ENCODE measurements at places on chromosomes 5 and 9.
A peak's percentile ranks its signal among the peaks of the same experiment; 100 is the strongest.

DNA sequence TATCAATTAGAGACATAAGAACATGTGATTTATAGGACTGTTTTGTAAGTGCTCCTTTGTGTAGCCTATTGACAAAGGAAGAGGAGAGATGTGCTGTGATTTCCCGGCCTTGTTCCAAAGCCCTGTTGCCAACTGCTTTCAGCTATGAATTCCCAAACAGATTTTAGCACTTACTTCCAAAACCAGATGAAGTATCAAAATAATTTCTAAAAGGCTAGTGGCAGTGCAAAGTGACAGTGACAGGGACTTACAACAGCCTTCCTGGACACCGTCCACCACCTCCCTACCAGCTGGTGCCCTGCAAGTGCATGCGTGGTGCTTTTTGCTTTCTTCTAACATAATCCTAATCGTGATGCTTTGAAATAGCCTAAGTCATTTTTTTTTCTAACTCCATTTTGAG lies 254.1 kb upstream of the ACTBL2 start:
- no peaks in the 10 kb centered on the region for H3K27me3 ChIP-seq
- H3K36me3 ChIP-seq, result no peaks in the 10 kb centered on the region
- H3K27ac ChIP-seq, result no peak overlapping the region
- H3K4me3 ChIP-seq, result no peak overlapping the region
- DNase-seq, result no peak
- H3K4me1 ChIP-seq, result peaks cover 41% of the 10 kb centered on the region

DNA sequence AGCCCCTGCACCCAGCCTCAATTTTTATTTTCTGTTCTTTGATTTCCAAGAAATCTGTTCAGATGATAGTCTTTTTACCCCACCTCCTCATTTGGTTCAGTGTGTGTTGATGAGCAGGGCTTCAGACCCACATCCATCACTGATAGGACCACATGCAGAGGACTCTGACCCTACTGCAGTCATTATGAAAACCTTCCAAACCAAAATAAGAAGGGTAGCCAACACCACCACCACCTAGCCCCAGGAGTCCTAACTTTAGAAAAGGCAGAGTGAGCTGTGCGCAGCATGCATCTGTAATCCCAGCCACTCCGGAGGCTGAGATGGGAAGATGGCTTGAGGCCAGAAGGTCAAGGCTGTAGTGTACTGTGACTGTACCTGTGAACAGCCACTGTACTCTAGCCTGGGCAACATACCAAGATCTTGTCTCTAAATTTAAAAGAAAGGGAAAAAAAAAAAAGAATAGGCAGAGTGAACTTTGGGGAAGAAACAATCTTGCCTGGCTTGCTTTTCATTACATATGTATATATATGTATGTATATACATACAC lies 13.0 kb downstream of the CDKN2AIPNL start:
- no peaks in the 10 kb centered on the region for H3K27me3 ChIP-seq
- no peak for DNase-seq
- H3K27ac ChIP-seq, result no peak overlapping the region
- peaks cover 2% of the 10 kb centered on the region for H3K4me1 ChIP-seq

- no peak overlapping the region for H3K27ac ChIP-seq
- H3K36me3 ChIP-seq, result no peaks in the 10 kb centered on the region
- H3K27me3 ChIP-seq, result no peaks in the 10 kb centered on the region
- no peak overlapping the region for H3K4me3 ChIP-seq
Measured at GRCh38 chr9:71145179-71145578, 23.8 kb upstream of the TRPM3 start.

DNA sequence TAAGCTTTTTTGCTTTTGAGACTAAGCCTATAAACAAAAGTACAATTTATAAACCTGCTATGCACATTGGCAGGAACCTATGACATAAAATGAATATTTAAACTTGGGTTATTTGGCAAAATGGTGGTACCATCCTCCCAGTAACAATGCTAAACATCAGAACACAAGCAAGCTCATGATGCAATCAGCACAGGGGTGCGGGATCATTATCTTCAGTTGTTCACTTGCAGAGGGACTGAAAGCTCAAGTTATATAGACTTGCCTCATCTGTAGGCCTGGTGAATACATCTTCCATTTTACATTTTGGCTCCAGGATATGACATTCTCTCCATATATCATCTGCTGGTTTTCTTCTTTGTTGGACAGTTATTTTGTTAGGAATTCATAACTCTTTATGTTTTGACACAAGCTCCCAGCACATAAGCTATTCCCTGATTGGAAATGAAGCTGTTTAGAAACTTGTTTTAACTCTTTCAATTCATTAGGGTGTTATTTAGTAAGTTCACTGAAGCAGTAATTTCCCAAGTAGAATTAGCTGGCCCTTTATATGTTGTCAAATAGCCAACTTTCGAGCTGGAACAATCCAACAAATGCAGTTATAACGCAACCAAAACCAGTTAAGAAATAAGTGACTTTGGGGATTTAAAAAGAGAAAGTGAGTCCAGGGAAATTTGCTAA lies 124.7 kb upstream of the LIFR start:
- no peak overlapping the region for H3K27ac ChIP-seq
- H3K36me3 ChIP-seq, result no peaks in the 10 kb centered on the region
- H3K27me3 ChIP-seq, result peaks cover 33% of the 10 kb centered on the region
- peaks cover 2% of the 10 kb centered on the region for H3K4me1 ChIP-seq

GRCh38 chr9:101737705-101738565 lies 512 bp downstream of the GRIN3A start:
- H3K4me1 ChIP-seq, result peaks cover 8% of the 10 kb centered on the region
- H3K27me3 ChIP-seq, result peaks cover 65% of the 10 kb centered on the region
- DNase-seq, result peak; percentile 81
- H3K4me3 ChIP-seq, result peak overlapping the region; percentile 80

DNA sequence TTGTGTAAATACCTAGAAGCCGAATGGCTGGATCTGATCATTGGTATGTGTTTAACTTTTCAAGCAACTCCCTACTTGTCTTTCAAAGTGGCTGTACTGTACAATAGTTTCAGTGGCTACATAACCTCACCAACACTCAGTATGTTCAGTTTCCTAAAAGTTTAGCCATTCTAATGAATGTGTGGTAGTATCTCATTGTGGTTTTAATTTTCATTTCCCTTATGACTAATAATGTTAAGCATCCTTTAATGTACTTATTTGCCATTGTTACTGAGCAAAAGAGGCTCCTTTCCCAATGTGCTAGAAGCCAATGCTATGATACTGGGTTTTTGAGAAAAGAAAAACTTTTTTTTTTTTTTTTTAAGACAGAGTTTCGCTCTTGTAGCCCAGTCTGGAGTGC lies 27.8 kb upstream of the ALDOB start:
- peaks cover 43% of the 10 kb centered on the region for H3K4me1 ChIP-seq
- H3K4me3 ChIP-seq, result no peak overlapping the region
- no peaks in the 10 kb centered on the region for H3K27me3 ChIP-seq
- DNase-seq, result no peak
- H3K27ac ChIP-seq, result no peak overlapping the region

DNA sequence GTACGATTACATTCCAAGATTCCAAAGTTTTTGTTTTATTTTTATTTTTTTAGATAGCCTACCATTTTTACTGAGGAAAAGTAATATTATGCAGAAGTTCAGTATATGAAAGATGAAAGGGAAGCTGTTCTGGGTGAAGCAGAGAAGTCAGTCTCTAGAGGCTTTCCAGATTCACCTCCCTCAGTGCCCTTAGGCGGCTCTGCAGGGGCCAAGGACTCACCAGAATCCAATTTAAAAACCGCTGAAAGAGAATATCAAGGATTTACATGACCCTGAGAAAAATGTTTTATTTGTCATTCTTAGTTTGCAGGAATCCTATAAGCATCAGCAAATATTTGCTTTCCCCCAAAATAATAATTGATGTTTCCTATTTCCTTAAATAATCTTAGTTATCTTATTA lies 1084.6 kb upstream of the ARRDC3 start:
- H3K36me3 ChIP-seq, result no peaks in the 10 kb centered on the region
- no peaks in the 10 kb centered on the region for H3K27me3 ChIP-seq
- peak overlapping the region; percentile 79 for H3K27ac ChIP-seq

DNA sequence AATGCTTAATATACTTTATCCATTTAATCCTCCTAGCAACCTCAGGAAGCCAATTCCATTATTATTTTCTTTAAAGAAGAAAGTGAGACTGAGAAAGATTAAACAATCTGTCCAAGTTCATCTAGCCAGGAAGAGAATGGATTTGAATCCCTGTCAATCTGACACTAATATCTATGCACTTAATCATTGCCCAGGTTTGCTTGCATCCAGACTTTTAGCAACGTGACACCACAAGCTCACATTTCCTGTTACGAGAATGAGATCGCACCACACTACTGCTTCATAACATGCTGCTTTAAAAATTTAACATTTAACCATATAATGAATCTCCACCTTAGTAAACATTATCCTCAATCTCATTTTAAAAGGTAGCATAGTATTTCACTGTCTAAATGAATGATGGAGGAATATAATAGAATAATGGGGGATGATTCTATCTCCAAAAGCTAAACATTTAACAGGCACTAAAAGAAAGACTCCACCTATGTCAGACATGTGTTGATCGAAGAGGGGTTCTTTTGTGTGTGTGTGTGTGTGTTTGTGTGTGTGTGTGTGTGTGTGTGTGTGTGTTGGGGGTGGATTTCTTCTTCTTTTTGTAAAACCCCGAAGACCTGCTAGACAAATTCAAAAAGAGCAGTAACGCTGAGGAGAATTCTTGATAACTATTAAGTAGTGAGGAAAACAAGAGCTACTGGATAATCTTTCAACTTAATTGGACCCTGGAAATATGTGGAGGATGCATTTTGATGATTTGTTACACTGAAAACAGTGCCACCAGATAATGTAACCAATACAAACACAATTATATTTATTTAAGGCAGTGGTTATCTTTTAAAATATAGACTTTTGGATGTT lies 138.7 kb upstream of the NR3C1 start:
- no peak overlapping the region for H3K4me3 ChIP-seq
- no peaks in the 10 kb centered on the region for H3K36me3 ChIP-seq
- H3K27me3 ChIP-seq, result no peaks in the 10 kb centered on the region
- no peak overlapping the region for H3K27ac ChIP-seq
- DNase-seq, result no peak

DNA sequence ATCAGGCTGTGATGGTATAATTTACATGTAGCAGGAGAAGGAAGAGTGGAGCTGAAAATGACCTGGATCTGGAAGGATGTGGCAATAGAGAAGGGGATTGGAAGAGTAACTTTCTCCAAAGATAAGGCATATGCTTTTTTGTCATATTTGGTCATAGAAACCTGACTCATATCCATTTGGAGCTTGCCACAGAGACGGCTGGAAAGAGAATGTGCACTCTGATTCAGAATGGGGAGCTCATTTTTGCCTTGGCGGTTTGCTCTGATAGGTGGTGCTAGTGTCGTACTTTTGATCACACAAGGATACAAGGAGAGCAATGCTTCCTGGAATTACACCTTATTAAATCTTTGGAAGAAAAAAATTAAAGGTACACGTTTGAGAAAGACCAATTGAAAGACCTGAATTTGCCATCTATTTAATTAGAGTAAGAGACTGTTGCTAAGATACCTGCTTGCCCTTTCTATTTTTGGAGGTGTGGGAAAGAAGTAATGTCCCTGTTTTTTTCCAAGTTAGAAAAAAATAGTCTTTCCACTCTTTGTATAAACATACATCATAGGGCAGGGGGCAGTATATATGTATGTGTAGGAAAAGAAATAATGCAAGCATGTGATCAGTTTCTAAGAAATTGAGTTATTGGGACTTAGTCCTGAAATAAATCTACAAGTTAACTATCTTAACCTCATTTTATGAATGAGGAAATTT lies 5.4 kb downstream of the LSM11 start:
- no peak for DNase-seq
- no peak overlapping the region for H3K4me3 ChIP-seq
- H3K27ac ChIP-seq, result peak overlapping the region; percentile 59
- H3K36me3 ChIP-seq, result peaks cover 6% of the 10 kb centered on the region

GRCh38 chr5:94240596-94240992 lies 377.8 kb downstream of the KIAA0825 start:
- H3K4me3 ChIP-seq, result no peak overlapping the region
- no peak for DNase-seq
- H3K36me3 ChIP-seq, result no peaks in the 10 kb centered on the region
- peaks cover 8% of the 10 kb centered on the region for H3K4me1 ChIP-seq
- no peaks in the 10 kb centered on the region for H3K27me3 ChIP-seq

Data from osteocyte (in vitro differentiated cells).